ENCODE measurements at places on chromosomes 2 and 18.

DNA sequence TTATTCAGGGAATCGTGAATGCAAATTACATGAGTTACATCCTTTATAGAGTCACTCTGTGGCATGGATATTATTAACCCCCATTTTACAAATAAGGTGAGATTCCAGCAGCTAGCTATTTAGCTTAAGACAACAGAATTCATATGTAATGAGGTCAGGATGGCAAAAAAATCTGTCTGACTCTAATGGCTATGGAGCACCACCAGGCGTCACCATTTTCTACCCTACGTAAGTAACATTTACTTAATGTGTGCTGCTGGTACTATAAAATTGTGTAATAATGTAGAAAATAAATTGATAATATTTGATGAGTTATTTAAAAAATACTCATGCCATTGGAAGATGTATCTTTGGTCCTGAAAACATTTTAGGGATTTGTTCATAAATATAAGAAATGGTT, 2040.1 kb upstream of the LRRTM1 start:
- DNase-seq: no peak

DNA sequence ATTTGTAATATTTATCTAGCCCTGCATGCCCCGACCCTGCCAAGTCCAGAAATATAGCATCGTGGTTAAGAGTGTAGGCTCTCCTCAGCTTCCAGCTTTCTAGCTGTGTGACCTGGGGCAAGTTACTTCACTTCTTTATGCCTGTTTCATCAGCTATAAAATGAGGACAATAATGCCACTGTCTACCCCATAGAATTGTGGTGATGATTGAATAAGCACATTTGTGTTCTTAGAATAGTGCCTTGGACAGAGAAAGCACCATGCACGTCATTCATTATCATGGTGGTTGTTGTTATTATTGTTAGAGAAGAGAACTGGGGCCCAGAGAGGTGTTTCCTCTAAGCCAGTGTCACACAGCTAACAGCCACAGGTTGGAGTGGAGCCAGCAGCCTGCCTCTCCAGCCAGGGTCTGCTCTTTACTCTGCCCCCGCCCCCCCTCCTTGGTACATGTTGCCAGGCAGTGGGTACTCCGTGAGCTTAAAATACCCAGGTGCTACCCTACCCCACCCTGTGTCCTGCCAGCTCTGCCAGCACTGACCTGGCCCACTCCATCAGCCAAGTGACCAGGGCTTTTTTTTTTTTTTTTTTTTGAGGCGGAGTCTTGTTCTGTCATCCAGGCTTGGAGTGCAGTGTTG, 202.1 kb downstream of the CTIF start:
- no peak for DNase-seq

DNA sequence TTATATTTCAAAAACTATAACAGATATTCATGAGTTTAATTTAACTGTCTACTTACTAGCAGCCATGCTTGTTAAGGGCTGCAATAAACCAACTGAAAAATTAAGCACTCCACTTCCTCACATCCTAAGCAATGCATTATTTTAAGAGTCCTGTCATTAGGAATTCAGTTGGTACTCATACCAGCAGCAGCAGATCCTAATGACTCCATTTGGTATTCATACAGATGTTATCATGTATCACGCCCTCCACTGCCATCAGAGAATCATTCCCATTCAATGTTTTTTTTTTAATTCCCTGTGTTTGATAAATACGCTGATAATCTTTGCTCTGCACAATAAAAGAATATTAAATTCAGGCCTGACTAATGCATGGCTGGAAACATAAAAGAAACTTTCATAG, 236.8 kb downstream of the AFF3 start:
- DNase-seq: no peak

- no peak for DNase-seq
Observed at GRCh38 chr18:36831139-36831538, 2.2 kb downstream of the KIAA1328 start.

GRCh38 chr2:120722246-120722567, 13.5 kb upstream of the GLI2 start:
- DNase-seq: no peak

DNA sequence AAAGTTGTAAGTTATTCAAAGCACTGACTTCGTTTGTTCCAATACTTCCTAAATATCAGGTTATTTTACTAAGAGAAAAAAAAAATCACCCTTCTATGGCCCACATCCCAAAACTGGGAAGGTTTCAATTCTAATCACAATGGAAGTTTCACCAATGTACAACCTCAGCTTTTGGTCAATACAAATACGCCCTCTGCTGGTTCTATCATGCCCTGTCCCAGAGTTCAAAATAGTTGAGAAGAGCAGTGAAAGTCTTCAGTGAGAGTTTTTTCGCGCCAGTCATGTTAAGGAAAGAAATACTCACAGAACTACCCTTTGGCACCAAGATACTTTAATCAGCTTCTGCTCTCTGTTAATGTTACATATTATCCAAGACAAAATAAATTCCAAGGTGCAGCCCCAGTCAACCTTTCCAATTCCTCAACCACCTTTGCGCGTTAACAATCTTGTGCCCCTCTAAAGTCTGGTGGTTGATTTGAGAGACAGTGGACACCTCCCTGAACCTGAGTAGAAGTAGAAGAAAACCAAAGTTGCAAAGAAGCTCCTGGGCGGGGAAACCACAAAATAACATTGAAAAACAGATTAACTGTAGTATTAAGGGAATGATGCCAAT, 59.9 kb downstream of the SUMO1 start:
- DNase-seq: peak; percentile 69

DNA sequence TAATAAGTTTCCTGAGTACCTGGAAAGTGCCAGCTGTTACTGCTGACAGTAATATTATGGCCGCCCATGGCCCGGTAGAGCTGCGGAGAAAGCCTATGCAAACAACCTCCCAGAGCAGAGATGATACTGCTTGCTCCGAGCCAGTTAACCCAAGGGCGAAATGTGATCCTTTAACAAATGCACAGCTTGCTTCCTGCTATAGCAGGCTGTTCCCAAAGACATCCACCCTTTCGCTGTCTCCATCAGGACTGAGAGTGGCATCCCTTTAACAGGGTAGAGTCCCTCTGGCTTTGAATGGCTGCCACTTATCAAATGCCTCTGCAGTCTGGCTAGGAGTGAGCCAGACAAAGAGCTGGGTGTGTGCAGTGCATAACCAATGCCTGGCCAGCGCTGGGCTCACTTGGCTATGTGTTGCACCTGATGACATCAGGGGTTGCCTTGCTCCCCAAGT, 69.7 kb upstream of the DAPL1 start:
- DNase-seq: no peak

DNA sequence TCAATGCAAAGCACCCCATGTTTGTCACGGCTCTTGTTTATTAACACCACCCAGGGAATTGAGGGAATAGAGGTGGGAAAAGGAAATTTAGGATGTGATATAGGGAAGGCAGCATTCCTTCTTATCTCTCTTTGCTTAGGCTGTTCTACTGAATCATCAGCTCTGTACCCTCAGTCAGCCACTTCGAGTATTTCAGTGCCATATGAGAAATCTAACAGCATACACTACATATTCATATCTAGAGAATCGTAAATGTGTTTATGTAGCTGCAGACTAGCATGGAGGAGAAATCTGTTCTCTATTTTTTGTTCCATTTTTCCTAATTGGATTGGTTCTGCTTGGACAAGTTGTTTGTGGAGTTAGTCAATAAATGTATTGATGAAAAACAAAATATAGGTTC, 187.8 kb downstream of the CTNNA2 start:
- no peak for DNase-seq

DNA sequence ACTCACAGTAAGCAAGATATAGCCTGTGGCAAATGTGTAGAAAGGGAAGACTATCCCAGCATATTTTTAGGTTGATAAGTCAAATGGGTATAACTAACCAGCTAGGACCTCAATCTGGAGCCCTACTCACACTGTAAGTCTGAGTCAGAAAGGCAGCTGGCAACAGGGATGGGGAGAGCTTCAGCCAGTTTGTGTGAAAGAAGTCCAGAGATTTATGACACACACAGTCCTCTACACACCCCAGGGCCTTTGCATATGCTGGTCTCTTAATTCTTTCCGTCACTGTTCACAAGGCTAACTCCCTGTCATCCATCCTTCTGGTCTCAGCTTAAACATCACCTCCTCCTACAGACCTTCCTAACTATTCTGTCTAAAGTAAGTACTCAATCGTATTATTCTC, 5.9 kb upstream of the TCF4 start:
- no peak for DNase-seq

Measured in CD4-positive, alpha-beta T cell treated with Interleukin-4 for 1 hour (primary cell).